CD4-positive, alpha-beta T cell treated with Interferon gamma for 1 hour (primary cell): ENCODE measurements at places on chromosomes 6 and 20.
A peak's percentile ranks its signal among the peaks of the same experiment; 100 is the strongest.

DNA sequence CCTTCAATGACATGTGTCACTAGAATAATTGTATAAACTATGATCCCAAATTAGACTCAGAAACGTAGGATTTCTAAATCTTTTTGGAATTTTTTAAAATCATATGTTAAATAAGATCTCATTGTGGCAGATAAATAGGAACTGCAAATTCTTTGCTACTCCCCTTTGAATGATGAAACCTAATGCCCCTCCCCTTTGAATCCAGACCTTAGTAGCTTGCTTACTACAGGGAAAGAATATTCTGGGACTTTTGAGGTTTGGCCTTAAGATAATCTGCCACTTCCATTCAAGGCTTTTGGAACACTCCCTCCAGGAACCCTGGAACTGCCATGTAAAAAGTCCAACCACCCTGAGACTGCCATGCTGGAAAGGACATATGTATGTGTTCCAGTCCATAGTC, 7.1 kb downstream of the TDP2 start:
- no peak for DNase-seq

- peak; percentile 60 for DNase-seq
These were observed 55.7 kb upstream of the PRND start for GRCh38 chr20:4666001-4666479.

DNA sequence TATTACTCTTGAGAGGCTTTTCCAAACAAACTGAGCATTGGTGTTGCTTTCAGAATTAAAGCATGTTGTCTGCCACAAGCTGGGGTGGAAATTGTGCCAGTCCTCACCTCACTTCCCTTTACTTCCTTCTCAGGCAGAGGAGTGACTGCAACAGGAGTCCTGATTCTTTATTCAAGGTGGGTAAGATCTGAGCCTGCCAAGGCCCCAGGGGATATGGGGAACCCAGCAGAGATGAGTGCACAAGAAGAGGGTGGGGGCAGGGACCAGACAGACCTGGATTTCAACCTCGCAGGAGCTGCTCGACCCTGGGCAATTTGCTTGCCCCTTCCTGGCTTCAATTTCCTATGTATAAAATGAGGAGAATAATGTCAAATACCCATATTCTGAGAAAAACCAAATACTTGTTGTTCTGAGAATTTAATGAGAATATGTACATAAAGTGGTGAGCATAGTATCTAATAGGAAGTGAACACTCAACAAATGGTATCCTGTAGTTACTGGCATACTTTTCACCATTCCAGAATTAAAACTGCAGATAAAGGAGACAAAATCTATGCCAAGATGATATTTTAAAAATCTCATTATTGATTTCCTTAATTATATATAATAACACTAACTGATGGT, 17.8 kb downstream of the MAN1A1 start:
- DNase-seq: no peak

GRCh38 chr20:31547720-31548298, 33.6 kb downstream of the HM13 start:
- no peak for DNase-seq
